ENCODE measurements at places on chromosomes 6 and 20. TPM values are rescaled to one million over a fixed set of nuclear protein-coding genes. Genes with fewer than 3 reads are reported as not detected.

Gene CLPSL1
- total RNA-seq, result not detected

Gene ASIP
- not detected for total RNA-seq

Gene INSM1
- not detected for total RNA-seq

Gene KCNK16
- total RNA-seq, result not detected

All from Caki2 (cell line).